Fibroblast of lung (primary cell): ENCODE measurements at places on chromosomes 1 and 21.

GRCh38 chr1:76620371-76620770 lies 246.9 kb upstream of the ST6GALNAC5 start:
- no peak for DNase-seq

DNA sequence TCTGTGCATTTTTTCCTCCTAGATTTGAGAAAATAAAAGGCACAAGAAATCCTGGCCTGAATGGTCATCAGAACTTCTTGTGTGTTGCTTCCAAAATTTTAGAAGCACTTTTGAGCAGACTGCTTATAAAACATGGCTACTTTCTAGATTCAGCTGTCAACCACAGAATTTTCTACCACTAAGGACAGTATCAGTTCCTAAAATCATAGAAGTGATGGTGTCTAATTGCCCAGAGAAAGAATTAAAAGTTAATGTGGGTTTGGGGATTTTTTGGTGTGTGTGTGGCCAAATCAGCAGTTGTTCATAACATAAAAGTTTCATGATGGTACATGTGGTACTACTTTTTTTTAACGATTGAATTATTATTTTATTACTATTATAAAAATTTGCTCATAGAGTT lies 171.4 kb upstream of the SNX7 start:
- no peak for DNase-seq

DNA sequence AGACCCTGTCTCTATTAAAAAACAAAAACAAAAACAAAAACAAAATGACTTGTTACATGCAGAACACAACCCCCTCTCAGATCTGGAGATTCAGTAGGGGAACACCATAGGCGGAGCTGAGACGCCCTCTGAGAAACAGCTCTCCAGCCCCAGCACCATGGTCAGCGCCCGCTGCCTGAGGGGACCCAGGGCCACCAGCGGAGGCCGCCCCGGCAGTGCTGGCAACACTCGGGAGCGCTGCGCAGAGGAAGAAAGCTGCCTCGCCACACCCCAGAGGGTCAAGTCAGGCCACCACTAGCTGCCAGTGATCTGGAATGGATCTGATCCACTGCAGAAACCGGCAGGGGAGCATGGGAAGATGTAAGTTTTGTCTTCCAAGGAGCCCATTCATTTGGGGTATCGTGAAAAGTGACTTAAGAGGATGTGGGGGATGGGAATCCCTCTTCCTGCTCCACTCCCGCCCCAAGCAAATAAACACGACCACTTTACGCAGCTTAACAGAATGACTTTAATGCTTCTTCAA lies 3.1 kb downstream of the ACTA1 start:
- DNase-seq: peak; percentile 52

GRCh38 chr1:67850151-67850551 lies 16.9 kb upstream of the GNG12 start:
- DNase-seq: peak; percentile 63

DNA sequence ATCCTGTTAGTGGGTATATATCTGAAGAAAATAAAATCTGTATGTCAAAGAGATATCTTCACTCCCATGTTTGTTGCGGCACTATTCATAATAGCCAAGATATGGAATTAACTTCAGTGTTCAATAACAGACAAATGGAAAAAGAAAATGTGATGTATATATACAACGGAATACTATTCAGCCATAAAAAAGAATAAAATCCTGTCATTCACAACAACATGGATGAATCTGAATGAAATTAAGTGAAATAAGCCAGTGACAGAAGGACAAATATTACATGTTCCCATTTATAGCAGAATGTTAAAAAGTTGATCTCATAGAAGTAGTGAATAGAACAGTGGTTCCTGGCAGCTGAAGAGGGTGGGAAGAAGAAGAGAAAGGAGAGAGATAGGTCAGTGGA lies 239.1 kb upstream of the RUNX1 start:
- DNase-seq: no peak

DNA sequence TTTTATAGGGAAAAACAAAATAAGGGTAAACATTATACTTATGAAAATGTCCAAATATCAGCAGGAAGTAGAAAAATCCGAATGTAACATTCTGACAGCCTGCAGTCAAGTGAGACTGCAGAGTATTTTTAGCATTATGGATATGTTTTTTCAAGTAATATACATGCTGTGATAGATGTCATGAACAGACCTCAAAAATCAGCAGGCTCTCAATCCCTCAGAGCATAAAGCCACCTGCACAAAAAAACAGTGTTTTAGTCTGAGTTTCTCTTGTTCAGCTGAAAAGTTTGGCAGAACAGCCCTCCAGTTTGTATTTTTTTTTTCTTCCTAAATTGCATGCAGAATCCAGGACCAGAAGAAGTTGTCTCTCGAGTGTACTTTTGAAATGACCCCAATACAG lies 219.1 kb upstream of the FMN2 start:
- DNase-seq: no peak

DNA sequence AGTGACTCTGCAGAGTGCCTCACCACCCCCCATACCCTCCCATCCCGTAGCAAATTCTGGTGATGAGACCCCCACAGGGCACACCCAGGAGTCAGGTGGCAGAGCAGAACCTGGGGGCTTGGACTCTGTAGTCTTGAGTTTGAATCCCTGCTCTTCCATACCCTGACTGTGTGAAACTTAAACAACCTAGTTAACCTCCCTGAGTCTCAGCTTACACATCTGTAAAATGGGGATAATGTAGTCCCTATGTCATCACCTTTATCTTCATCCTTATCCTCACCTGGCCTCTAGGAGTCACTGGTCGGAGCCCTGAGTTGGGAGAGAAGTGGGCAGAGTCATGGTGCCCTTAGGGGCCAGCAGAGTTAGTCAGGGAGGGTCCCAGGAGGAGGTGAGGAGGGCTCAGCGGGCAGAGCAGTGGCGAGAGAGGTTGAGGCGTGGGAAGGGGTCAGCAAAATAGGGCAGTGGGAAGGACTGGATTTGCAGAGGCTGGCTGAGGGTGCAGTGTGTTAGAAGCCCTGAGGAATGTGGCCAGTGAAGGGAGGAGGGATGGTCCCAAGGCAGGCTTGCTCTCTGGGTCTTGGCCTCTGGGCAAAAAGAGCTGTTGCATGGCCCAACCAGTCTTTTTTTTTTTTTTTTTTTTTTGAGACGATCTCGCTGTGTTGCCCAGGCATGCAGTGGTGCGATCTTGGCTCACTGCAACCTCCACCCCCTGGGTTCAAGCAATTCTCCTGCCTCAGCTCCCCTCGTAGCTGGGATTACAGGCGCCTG lies 18.6 kb downstream of the C1orf167 start:
- no peak for DNase-seq

- no peak for DNase-seq
Observed at GRCh38 chr21:33111577-33111976, 41.6 kb downstream of the OLIG1 start.

DNA sequence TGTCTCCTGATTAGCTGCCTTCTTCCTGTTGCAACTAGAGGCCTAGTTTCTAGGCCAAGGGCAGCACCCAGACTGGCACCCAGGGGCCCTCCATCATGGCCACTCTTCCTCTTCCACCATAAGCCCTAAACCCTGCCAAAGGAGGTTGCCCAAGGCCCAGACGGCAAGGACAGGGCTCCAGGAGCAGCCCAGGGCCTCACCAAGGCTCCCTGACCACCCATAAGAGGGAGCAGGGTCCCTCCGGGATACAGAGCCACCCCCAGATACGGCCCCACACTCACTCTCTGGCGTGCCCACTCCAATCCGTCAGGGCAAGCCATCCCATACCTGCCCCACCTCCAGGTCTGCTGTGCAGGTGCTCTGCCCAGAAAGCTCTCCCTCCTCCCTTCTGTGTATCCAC lies 79.9 kb downstream of the ITPKB start:
- no peak for DNase-seq

- peak; percentile 39 for DNase-seq
Observed at GRCh38 chr1:51253691-51254090, 17.6 kb downstream of the RNF11 start.

DNA sequence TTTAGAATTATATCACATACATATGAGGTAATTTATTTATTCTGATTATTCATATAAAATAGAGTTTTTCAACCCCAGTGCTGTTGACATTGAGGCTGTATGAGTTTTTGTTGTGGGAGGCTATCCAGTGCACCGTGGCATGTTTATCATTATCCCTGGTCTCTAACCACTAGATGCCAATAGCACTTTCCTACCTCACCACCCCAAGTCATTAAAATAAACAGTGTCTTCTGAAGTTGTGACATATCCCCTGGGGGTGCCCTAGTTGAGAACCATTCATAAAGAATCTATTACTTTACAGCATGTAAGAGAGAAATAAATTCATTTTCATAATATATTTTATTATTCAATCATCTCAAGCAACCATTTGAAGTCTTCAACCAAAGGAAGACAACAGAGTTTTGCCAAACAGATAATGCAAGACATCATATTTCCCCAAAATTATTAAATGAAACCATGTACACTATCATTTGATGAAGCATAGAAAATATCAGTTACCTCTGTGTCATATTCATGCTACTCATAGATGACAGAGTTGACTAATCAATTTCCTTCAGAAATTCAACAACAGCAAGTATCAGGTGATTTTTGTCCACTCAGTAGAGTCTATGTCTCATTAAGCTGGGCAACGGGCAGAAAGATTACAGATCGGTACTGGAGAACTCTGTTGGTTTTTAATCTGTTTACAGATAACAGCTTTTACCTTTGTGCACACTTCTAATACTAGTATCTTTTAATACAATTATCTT lies 39.5 kb upstream of the RGS1 start:
- DNase-seq: no peak

GRCh38 chr1:202161151-202162046 lies 997 bp upstream of the PTPN7 start:
- DNase-seq: no peak

- DNase-seq: no peak
Observed at GRCh38 chr1:229225331-229225782, 45.6 kb upstream of the RAB4A start.

DNA sequence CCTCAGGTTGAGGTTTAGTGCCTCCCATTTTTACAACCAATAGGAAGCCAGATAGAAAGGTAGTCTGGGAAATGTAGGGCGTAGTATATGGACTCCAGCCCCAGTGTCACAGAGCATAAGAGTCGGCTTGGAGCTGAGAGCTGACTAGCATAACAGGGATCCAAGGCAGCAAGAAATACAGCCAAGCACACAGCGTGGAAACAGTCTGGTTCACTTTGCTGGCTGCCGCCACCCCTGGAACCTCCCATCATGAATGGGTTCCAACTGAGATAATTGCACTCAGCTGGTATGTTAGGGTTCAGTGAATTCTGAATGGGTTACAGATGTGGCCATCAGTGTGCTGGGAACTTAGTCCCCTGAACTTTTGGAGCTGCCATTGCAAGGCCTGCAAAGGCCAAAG lies 76.7 kb upstream of the GPR88 start:
- DNase-seq: peak; percentile 26

- peak; percentile 37 for DNase-seq
Observed at GRCh38 chr1:109509176-109510134, at the start of gene AMIGO1. AMIGO1 (minus strand) TSS chr1:109509727; CDS start chr1:109508912, 815 bp downstream.

- DNase-seq: no peak
Observed at GRCh38 chr21:27831177-27831576, 864.3 kb upstream of the ADAMTS5 start.

DNA sequence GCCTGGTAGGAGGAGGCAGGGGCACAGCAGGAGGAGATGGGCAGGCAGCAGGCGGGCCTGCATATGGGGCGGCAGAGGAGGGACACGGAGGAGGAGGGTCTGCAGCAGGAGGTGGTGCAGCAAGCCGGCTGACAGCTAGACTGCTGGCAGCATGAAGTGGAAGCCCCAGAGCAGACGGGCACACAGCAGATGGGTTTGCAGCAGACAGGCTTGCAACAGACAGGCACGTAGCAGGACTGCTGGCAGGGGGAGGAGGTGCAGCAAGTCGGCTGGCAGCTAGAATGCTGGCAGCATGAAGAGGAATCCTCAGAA lies 615 bp downstream of the KRTAP10-5 start:
- no peak for DNase-seq

DNA sequence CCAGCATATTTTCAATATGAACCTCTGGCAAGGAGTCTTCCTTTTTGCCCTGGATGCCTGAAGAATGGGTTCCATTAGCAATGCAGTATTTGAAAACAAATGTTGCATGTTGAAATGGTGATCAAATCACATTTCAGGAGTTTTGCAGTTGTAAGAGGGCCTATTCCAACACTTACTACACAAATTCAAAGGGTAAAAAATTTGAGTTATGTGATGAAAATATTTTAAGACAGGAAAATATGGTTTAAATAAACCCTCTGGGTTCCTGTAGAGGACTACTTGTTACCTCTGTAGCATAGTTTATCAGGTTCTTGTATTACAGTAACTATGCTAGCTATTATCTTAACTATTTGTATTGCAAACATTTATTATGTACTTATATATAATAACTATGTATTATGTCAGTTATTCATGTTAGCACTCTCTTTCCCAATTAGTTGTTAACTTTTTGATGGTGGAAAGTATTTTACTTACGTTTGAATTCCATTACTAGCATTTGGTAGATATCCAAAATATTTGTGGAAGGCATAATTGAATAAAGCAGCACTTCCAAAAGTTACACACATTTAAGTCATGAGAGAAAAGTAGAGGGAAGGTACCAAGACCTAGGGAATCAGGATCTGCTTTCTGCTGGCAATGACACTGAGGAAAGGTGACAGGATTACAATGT lies 312.9 kb downstream of the GRIK1 start:
- DNase-seq: peak; percentile 4

DNA sequence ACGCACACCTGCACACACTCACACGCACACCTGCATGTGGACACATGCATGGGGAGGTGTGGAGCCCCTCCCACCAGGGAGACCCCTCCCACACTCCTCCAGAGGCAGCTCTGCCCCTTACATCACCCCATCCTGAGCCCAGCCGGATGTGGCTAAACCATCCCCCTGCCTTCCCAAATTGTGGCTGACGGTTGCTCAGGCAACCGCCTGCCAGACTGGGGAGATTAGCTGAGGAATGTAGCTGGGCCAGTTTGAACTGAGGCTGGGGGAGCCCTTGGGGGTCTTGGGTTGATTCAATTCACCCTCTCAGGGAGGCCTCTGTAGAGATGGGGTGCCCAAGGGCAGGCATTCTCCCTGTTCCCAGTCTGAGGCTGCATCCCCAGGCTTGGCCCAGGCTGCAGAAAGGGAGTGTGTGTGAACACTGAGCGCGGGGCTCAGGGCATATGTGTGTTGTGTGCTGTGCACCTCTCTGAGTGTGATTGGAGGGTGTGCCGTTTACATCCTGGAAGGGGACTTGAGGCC lies 12.9 kb downstream of the PTPRU start:
- DNase-seq: no peak

- DNase-seq: no peak
Observed at GRCh38 chr1:232983375-232983774, 33.0 kb downstream of the NTPCR start.

GRCh38 chr1:169970114-169970513 lies 76.4 kb upstream of the SCYL3 start:
- no peak for DNase-seq

- no peak for DNase-seq
Observed at GRCh38 chr1:54296666-54297065, 96.7 kb downstream of the MRPL37 start.

DNA sequence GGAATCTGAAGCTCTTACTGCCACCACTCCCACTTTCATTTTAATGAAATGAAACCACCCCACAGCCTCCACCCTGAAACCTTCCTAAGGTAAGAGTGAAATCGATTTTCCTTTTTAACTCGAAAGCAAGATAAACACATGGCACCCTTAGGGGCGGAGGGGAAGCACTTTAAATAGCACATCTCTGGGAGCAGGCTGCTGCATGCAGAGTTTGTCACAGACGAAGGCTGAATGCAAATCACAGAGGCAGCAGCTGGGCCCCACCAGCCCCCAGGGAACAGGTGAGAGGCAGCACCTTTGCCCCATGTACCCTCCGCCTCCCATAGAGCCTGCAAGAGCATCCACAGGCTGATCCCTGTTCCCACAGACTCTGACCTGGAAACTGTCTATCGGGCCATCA lies 60.0 kb upstream of the GRIK3 start:
- no peak for DNase-seq

- no peak for DNase-seq
Observed at GRCh38 chr1:6080469-6080868, 34.8 kb downstream of the KCNAB2 start.
